ENCODE measurements at places on chromosomes 6 and 20.

GRCh38 chr6:26414281-26414680, 12.2 kb downstream of the BTN3A1 start:
- DNase-seq = peak; percentile 80

- DNase-seq = peak; percentile 48
Measured at GRCh38 chr20:59850018-59850641, 83.3 kb downstream of the SYCP2 start.

DNA sequence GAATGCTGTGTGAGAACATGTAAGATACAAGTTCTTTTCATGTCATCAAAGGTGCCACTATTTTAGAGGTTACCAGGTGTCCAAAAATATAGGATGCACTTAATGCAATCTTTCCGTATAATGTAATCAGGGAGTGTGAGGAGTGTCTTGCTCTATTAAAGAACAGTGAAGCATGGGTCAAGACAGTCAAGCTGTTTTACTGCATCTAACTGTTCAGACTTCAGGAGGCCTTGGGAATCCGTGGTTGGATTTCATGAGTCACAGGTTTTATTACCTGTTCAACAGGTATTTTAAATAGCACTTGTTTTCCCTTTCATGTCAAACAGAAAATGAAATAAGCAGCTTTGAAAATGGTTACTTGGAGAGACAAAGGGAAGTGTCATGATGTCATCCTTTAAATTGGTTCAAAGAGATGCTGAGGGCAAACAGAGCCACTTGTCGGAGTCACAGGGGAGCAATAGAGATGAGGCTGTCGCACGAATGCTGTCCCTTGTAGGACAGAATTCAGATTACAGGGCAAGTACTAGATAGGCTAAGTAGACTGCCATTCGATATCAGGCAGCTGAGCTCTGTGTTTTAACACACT, 621.5 kb downstream of the QKI start:
- no peak for DNase-seq

GRCh38 chr20:9523636-9524035, 9.2 kb downstream of the LAMP5 start:
- DNase-seq = no peak

DNA sequence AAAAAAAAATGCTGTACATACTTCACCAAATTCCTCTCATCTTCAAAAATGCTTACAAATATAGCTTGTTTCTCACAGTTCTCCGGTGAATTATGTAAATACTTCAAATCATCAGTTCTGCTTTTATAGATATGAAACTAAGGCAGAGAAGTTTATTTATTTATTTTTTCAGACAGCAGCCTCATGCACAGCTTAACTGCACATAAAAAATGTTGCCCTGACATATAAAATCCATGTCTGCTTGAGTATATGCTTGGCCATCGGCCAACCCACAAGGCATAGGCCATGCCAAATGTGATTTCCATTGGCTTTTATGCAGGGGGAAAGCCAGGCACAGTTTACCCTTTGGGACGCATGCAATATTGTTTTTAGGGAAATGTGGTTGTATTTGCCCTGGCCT, 57.3 kb upstream of the PHACTR2 start:
- peak; percentile 11 for DNase-seq

DNA sequence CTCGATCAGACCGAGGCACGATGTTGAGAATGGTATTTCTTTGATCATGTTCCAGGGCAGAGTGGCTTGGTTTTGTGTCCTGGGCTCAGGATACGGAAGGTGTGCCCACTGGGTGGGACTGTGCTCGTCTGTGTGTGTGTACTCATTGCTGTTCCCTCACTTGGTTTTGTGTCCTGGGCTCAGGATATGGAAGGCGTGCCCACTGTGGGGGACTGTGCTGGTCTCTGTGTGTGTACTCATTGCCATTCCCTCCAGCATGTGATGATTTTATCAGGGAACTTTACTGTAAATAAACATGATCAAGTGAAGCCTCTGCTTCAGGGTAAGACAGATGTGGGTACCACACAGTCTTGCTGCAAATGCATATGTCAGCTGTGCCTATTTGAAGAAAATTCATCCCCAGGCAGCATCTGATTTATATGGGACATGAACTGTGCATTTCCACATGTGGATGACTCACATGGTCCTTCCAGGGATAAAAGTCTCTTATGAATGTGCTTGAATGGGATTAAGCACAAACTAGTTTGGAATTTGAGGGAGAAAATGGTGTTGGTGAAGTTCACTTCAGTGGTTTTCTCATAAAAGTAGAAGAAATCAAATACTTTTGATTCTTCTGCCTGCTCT, 274.3 kb downstream of the QKI start:
- no peak for DNase-seq

- DNase-seq = no peak
Measured at GRCh38 chr6:53461696-53462095, 83.2 kb downstream of the GCLC start.

DNA sequence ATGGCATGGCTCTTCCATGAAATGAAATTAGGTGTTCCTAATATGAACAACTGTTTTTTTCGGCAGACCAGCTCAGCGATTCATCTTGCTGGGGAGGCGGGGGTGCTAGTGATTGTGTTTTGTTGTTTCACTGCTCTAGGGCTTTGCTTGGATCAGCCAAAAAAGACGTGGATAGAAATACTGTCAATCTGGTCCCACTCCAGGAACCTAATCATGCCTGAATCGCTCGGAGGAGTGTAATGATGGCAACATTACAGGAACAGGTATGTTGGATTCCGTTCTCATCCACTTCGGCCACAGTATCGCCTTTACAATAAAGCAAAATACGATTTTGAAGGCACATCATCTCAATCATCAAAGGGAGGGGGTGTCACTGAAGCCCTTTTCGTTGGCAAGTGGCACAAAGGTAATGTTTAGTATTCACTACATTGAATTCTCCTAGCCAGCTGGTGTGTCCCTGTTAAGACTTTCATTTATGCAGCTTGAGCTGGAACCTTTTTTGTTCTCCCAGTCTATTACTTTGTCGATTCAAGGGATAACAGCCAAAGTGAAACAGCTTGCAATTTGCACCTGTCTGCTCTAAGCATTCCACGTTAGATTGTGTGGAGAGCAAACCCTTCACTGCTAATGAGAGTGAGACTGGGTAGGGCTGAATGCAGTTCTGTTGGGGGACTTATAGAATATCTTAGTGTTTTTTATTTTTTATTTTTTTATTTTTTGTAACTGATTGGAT, 477.7 kb downstream of the TFAP2A start:
- DNase-seq = no peak

GRCh38 chr6:138970856-138971425, 17.1 kb downstream of the REPS1 start:
- no peak for DNase-seq

- no peak for DNase-seq
Measured at GRCh38 chr6:20608905-20609304, 74.6 kb downstream of the CDKAL1 start.

- no peak for DNase-seq
Measured at GRCh38 chr6:89786970-89787369, 32.6 kb downstream of the MDN1 start.

DNA sequence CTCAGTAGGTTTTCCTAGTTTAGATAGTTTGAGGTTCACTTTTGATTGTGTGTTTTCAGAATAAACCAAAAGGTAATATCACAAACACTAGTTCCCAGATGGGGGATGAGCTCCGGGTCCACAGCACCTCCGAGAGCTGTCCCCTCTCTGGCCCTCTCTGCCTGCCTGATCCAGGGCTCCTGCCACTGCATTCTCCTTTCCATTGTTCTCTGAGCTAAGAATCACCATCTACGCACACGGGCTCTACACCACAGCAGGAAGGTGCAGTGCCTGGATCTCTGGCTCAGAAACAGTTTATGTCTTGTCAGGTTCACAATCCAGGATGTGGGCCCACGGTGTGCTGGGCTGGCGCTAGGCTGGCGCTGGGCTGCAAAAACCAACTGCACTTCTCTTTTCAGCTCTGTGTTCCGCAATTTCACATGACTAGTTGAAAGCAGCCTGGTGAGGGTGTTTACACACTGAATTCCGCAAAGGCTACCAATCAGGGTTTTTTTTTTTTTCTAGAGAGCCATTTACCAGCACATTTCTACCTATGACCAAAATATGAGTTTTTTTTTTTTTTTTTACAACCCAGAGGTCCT, 167.5 kb downstream of the SOD2 start:
- no peak for DNase-seq

GRCh38 chr6:117497237-117497636, 14.8 kb downstream of the DCBLD1 start:
- no peak for DNase-seq

GRCh38 chr6:7085911-7086310, 21.9 kb upstream of the RREB1 start:
- DNase-seq = peak; percentile 61

- no peak for DNase-seq
Measured at GRCh38 chr6:77834591-77834996, 181.8 kb downstream of the MEI4 start.

DNA sequence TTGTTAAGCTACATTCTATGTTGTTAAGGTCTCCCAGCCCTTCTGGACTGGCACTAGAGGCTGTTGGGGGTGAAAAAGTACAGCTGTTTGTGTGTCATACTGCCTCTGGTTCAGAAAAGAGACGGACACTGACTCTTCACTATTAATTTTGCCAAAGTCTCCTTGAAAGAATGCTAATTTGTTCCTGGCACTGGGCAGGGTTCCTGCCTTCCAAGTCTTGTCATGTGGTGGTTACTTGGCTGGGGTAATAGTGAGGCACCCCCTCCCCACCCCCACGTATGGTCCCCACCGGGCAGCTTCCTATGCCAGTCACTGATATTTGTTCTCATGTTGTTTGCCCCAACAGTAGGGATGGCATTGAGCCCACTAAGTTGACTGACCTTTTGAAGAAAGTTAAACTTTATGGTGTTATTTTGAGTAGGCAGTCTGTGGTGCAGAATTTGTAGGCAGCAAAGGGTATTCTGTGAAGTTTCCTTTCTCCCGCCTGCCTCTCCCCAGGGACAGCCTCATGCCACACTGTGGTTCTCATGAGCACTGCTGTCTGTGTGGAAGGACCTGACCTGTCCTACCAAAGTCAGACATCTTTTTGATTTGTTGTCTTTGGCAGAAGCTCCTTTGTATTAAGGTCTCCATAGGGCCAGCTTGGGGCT, 8.7 kb downstream of the CDS2 start:
- no peak for DNase-seq

GRCh38 chr6:88804701-88805100, 158.7 kb downstream of the RNGTT start:
- no peak for DNase-seq

- no peak for DNase-seq
Measured at GRCh38 chr6:160883999-160884398, 107.6 kb upstream of the MAP3K4 start.

DNA sequence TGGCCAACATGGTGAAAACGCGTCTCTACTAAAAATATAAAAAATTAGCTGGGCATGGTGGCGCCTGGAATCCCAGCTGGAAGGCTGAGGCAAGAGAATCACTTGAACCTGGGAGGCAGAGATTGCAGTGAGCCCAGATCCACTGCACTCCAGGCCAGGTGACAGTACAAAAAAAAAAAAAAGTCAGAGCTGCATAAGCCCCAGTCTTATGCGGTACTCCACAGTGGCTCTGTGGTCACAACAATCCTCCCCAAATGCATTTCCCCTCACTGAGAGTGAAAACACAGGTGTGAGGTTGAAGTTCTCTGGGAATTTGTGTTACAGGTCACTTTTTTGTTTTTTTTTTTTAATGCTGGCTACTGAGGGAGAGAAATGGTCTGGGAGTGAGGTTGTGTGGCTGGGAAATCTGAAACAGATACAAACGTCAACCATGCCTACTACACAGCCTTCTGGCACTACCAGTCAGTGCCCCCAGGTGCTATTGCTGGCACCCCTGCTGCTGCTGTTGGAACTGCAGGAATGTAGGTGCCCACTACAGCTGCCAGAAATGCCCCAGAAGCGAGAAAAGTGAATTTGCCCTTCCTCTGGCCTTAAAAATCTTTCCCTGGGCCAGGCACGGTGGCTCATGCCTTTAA, 5.7 kb downstream of the MRPS26 start:
- DNase-seq = no peak

DNA sequence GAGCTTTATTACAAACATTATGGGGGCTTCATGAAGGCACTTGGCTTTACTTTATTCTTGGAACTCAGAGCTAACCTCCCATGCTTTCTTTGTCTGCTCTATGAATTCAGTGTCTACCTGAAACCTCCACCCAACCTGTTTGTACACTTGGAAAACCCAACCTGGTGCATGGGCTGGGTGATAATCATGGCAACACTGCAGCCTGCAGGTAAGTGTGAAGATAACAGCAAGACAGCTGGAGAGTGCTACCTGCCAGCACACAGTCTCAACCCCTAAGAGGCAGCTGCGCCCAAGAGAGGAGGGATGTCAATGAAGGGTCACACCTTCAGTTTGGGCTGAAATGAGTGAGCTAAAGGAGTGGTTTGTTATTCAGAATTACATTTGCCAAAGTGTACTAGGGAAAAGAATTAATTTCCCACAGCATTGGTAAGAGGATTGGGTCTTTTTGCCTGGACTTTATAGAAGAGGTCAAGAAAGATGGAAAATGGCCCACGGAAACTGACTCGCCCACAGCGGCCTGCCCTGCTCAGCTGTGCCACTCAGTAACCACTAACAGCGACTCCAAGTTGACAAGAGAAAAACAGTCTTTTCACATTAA, 24.4 kb downstream of the FOXQ1 start:
- DNase-seq = no peak

- DNase-seq = no peak
Measured at GRCh38 chr6:32057966-32058365, 19.8 kb downstream of the CYP21A2 start.

DNA sequence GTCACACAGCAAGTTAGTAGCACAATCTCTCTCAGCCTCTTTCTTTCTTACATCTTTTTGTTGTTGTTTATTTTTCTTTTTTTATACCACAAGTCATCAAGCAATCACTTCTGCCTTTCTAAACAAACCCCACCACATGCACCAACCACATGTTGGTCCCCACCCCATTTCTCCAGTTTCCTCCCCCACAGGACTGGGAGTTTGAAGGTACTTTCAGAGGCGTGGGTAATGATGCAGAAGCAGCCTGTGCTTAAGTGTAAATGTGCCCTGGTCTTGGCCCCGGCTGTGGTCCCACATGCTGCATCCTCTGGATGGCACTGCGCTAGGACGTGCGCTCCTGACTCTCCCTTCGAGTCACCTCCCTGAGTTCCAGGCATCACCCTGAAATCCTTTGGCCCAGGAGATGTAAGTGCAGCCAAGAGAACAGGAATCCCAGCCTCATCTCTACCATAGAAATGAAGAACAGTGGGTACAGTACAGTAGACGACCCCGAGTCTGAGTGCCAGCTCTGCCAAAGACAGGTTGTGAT, 5.7 kb downstream of the HCK start:
- DNase-seq = no peak
